ENCODE measurements at places on chromosomes 16 and 17. TPM values are rescaled to one million over a fixed set of nuclear protein-coding genes. Genes with fewer than 3 reads are reported as not detected.

Gene CFAP119
- total RNA-seq: 1.6 TPM

Gene IFT20
- total RNA-seq: 84.1 TPM

Gene CCL1
- total RNA-seq: not detected

Gene HSF5
- under 0.01 TPM for total RNA-seq

Gene KRT28
- total RNA-seq: not detected

Gene SDR42E2
- not detected for total RNA-seq

Gene GPR139
- not detected for total RNA-seq

Gene GAS2L2
- not detected for total RNA-seq

Gene ASIC2
- under 0.01 TPM for total RNA-seq

Gene COX4I1
- 546 TPM for total RNA-seq

Gene KRTAP9-4
- total RNA-seq: not detected

Gene TAC4
- not detected for total RNA-seq

Gene STARD3
- total RNA-seq: 16.7 TPM

Gene KRT39
- not detected for total RNA-seq

Gene KRTAP4-5
- total RNA-seq: not detected

Gene GDPD3
- 0.32 TPM for total RNA-seq
